Activated naive CD8-positive, alpha-beta T cell treated with anti-CD3 and anti-CD28 coated beads, Interleukin-2, amount 50 U/mL, for 24 hours (primary cell): ENCODE measurements at places on chromosomes 1 and 21.
A peak's percentile ranks its signal among the peaks of the same experiment; 100 is the strongest.

- DNase-seq: peak; percentile 80
These were observed 25.9 kb downstream of the S100A6 start for GRCh38 chr1:153509729-153510354.

DNA sequence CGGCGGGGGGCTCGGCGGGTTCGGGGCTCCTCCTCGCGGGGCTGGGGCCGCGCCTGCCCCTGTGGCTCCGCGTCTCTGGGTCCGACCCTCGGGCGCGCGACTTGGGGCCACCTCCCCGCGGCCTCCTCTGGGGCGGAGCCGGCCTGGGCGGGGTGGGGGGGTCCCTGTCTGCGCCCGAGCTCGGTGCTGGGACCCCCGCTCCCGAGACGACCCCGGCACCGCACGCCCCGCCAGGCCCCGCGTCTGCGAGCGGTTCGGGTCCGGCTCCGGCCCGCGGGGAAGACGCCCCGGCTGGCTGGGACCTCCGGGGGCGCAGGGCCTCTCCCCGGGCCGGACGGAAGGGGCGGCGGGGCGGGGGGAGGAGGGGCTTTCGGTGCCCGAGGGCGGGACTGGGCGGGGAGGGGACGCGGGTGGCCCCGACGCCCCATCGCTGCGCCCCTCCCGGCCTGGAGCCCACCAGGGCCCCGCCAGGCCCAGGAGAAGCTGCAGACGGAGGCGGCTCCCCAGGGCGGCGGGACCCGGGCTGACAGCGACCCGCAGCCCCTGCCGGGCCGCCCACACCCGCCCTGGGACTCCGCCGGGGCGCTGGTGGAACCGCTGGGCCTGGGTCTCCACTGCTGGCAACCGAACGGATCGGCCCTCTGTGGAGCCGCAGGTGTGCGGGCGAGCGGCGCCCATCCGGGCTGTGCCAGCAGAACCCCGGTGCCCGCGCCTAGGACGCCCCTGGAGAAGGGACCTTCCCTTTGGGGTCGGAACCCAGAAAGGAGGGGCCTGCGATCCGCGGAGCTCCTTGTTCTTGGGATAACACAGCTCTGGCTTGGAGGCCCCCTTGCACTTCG, 610 bp downstream of the COL6A2 start:
- DNase-seq: peak; percentile 25

DNA sequence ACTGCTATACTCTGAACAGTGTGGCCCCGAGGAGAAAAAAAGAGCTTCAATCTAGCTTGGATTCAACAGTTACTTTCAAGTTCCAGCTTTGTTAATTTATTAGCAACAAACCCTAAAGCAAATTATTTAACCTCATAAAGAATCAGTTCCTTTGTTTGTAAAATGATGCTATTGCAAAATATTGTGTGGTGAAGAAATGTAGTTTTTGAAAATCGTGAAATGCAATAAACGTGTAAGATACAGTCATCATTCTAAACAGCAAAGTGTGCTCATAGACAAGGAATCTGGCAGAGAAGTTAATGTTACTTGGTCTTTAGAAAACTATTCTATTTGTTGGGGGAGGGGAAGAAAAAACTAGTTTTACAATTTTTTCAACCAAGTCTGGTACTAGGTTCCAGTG, 297.6 kb upstream of the ADGRL4 start:
- no peak for DNase-seq

DNA sequence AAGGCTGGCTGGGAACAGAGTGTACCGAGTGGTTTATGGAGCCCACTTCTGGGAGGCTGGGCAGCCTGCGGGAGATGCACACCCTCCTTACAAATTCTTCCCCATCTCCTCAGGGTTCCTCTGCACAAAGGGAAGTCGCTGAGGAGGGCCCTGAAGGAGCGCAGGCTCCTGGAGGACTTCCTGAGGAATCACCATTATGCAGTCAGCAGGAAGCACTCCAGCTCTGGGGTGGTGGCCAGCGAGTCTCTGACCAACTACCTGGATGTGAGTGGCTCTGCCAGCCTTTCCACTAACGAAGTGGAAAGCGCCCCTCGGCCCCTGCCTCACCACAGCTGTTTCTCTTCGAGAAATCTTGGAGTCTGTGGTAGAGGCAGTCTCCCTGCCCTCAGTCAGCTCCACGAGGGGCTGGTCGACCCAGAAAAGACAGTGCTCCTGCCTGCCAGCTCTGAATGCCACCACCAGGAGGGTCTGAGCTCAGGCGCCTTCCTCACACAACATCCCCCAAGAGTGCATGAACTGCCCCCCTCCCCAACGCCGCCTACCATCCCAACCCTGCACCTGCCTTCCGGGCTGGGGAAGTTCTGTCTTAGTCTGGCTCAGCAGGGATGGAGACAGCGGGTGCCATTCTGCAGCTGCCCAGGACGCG, 31.8 kb downstream of the PROK1 start:
- DNase-seq: no peak

- DNase-seq: no peak
These were observed 56.4 kb downstream of the SLC45A1 start for GRCh38 chr1:8374356-8374755.

DNA sequence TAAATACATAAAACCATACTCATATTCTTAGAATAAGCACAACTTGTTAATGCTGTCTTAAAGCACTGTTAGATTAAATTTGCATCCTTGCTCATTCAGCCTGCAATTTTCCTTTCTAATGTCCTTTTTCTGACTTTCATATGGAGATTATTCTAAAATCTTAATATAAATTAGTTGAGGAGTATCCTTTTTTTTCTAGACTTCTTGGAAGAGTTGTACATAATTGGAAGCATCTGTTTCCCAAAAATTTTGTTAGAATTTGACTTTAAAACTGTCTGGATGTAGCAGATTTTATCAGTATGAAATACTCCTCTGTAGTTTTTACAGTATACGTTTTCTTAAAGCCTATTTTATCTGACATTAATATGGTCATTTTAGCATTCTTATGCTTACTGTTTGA, 9.7 kb downstream of the KIFAP3 start:
- DNase-seq: no peak

- DNase-seq: no peak
These were observed 12.9 kb downstream of the MEAF6 start for GRCh38 chr1:37501661-37502060.
